ENCODE measurements at places on chromosomes 5 and 9. TPM values are rescaled to one million over a fixed set of nuclear protein-coding genes. Genes with fewer than 3 reads are reported as not detected.

The MYOT gene
- total RNA-seq: 0.31 TPM

The OR1J2 gene
- total RNA-seq: not detected

The CCDC152 gene
- total RNA-seq: 1.2 TPM

DNA sequence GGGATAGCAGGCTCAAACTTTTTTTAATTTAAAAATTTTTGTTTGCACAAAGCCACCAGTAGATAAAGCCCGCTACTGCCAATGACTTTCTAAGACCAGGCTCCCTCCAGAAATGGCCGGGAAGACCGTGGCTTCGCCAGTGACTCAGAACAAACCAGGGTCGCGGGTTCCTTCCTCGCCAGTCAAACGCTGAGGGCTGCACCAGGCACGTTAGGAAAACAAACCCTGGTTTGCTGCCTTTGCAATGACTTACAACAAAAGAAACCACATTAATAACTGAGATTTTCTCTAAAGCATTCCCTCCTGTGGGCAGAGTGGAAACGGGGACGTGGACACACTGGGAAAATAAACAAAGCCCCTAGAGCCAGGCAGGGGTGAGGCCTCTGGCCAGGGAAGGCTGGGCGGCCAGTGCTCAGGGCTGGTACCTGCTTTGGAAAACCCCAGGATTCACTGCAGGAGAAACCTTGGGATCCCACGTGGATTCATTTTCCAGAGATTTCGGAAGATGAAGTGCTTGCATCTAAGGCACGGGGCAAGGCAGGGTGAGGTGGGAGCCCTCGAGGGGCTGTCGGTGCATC lies 3.8 kb downstream of the PRRX2 start:
- H3K27ac ChIP-seq: no peak overlapping the region
- H3K27me3 ChIP-seq: no peaks in the 10 kb centered on the region
- H3K4me1 ChIP-seq: no peaks in the 10 kb centered on the region
- no peak for DNase-seq
- H3K36me3 ChIP-seq: no peaks in the 10 kb centered on the region
- H3K4me3 ChIP-seq: no peak overlapping the region

GRCh38 chr9:71936066-71936465 lies 24.6 kb downstream of the C9orf85 start:
- no peaks in the 10 kb centered on the region for H3K27me3 ChIP-seq
- H3K27ac ChIP-seq: no peak overlapping the region
- H3K4me3 ChIP-seq: no peak overlapping the region
- no peak for DNase-seq

- H3K4me3 ChIP-seq: no peak overlapping the region
- no peak for DNase-seq
- H3K27ac ChIP-seq: no peak overlapping the region
- no peaks in the 10 kb centered on the region for H3K36me3 ChIP-seq
- no peaks in the 10 kb centered on the region for H3K4me1 ChIP-seq
- H3K27me3 ChIP-seq: no peaks in the 10 kb centered on the region
Measured at GRCh38 chr9:25703701-25704357, 25.6 kb upstream of the TUSC1 start.

GRCh38 chr9:118670011-118670953 lies 699.0 kb downstream of the BRINP1 start:
- no peaks in the 10 kb centered on the region for H3K27me3 ChIP-seq
- no peak overlapping the region for H3K4me3 ChIP-seq
- H3K36me3 ChIP-seq: no peaks in the 10 kb centered on the region
- H3K27ac ChIP-seq: no peak overlapping the region

- peaks cover 23% of the 10 kb centered on the region for H3K4me1 ChIP-seq
- no peaks in the 10 kb centered on the region for H3K27me3 ChIP-seq
- no peaks in the 10 kb centered on the region for H3K36me3 ChIP-seq
- no peak overlapping the region for H3K4me3 ChIP-seq
- peak; percentile 77 for DNase-seq
Measured at GRCh38 chr5:157303667-157304327, 37.9 kb downstream of the CYFIP2 start.

GRCh38 chr5:138077064-138077696 lies 6.7 kb upstream of the WNT8A start:
- H3K27ac ChIP-seq: no peak overlapping the region
- H3K4me1 ChIP-seq: no peaks in the 10 kb centered on the region
- DNase-seq: peak; percentile 58
- no peak overlapping the region for H3K4me3 ChIP-seq

DNA sequence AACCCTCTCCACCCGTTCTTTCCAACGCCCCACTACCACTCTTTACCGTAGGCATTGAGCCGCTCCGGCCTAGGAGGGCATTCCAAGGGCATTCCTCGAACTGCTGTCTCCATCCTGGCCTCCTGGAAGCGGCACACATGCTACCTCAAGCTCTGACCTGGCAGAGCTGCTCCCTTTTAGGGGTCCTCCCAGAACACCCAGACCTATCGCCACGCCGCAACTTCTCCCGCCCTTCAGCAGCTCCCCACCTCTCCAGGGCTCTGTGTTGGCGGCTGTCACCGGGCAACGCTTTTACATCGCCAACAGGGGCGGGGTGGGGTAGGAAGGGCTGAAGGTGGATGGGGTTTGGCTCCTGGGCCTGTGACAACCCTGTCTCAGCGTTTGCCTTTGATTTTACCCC lies 4.6 kb upstream of the MYORG start:
- peaks cover 22% of the 10 kb centered on the region for H3K4me1 ChIP-seq
- H3K4me3 ChIP-seq: peak overlapping the region; percentile 39
- H3K36me3 ChIP-seq: no peaks in the 10 kb centered on the region
- no peak for DNase-seq

DNA sequence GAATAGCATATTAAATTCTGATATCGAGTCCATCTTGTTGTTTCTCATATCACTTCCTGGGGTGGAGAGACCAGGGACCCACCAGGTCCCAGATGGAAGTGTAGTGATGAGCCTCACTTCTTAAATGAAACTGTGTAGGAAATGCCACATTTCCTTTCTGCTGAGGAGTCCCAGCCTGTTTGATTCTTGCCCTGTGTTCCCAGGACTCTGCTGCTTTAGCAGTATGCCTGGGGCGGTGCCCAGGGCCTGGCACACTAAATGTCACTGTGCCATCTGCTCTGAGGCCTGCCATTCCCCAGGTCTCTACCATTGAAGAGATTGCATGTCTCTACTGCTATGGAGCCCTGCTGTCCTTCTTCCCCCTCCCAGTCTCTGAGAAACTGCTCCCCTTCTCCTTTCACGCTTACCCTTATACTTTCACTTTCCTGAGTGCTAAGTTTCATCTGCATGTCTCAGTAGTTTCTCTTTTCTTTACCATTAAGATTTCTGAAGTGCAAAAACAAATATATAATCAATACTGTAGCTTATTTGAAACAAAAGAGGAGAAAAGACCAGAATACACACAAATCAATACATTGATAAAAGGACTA lies 260.4 kb downstream of the GABRB2 start:
- no peaks in the 10 kb centered on the region for H3K4me1 ChIP-seq
- DNase-seq: no peak
- H3K36me3 ChIP-seq: no peaks in the 10 kb centered on the region
- no peak overlapping the region for H3K27ac ChIP-seq

- H3K4me1 ChIP-seq: no peaks in the 10 kb centered on the region
- no peaks in the 10 kb centered on the region for H3K27me3 ChIP-seq
- DNase-seq: no peak
- H3K27ac ChIP-seq: no peak overlapping the region
- H3K4me3 ChIP-seq: no peak overlapping the region
Measured at GRCh38 chr5:116703328-116703727, 128.7 kb upstream of the SEMA6A start.

- DNase-seq: no peak
- H3K27ac ChIP-seq: no peak overlapping the region
- no peaks in the 10 kb centered on the region for H3K36me3 ChIP-seq
- H3K4me1 ChIP-seq: no peaks in the 10 kb centered on the region
- no peak overlapping the region for H3K4me3 ChIP-seq
- H3K27me3 ChIP-seq: no peaks in the 10 kb centered on the region
Measured at GRCh38 chr5:42720251-42720650, 36.4 kb upstream of the CCDC152 start.

DNA sequence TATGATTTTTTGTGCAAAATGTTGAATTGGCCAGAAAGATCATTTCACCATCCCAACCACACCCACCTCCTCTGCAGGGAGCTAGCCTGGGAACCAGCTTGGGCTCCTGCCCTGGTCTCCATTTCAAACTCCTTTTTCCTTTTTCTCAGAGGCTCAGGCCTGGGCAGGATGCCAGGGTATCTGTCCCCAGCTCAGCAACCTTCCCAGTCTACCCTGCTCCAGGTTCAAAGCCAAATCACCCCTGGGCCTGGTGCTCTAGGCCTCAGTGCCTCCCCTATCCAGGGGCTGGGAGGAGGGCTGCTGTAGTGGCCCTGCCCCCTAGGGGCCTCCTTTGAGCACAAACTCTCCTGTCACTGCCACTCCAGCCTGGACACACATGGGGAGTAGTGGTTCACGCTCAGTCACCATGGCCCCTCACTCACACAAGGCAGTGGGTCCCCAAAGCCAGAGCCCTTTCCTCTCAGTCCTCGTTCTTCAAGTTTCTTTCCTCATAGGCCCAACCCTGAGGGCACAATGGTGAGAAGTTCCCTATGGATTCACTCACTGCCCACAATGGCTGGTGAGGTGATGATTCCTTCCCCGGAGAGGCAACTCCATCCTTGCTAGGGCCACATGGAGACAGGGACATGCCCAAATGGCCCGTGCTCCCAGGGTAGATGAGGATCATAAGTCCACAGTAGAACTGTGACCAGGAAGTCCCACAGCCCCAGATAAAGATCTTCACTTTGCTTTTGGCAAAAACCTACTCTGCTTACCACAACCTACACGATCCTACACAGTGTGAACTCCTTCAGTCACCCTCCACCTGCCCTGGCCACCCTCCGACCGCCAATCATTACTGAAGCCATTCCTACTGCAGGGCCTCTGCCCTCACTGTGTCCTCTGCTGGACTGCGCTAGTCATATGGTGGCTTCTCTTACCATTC lies 1.6 kb upstream of the ST6GALNAC4 start:
- H3K27me3 ChIP-seq: no peaks in the 10 kb centered on the region
- H3K27ac ChIP-seq: peak overlapping the region; percentile 26
- H3K4me1 ChIP-seq: no peaks in the 10 kb centered on the region

All from right lobe of liver (tissue), 6 donors.